Left renal pelvis (tissue), 4 donors: ENCODE measurements at places on chromosomes 16 and 17. TPM values are rescaled to one million over a fixed set of nuclear protein-coding genes. Genes with fewer than 3 reads are reported as not detected.

ARMC5 gene
- polyA plus RNA-seq = 10.6 TPM

TMEM88 gene
- 26.1 TPM for polyA plus RNA-seq

SMIM5 gene
- polyA plus RNA-seq = 3.5 TPM

ZNF652 gene
- 31.6 TPM for polyA plus RNA-seq

SLC25A10 gene
- 7.1 TPM for polyA plus RNA-seq

CACNG1 gene
- not detected for polyA plus RNA-seq

KRTAP17-1 gene
- polyA plus RNA-seq = not detected

TAC4 gene
- 0.93 TPM for polyA plus RNA-seq

DPH1 gene
- polyA plus RNA-seq = 39.0 TPM

CCL17 gene
- polyA plus RNA-seq = not detected

KCNG4 gene
- polyA plus RNA-seq = 0.09 TPM

DPEP1 gene
- polyA plus RNA-seq = 37.3 TPM

PRSS21 gene
- 0.44 TPM for polyA plus RNA-seq

ITGB4 gene
- polyA plus RNA-seq = 15.4 TPM

IGF2BP1 gene
- 5.7 TPM for polyA plus RNA-seq

VMO1 gene
- polyA plus RNA-seq = 0.41 TPM

C16orf96 gene
- polyA plus RNA-seq = 0.21 TPM

DNA sequence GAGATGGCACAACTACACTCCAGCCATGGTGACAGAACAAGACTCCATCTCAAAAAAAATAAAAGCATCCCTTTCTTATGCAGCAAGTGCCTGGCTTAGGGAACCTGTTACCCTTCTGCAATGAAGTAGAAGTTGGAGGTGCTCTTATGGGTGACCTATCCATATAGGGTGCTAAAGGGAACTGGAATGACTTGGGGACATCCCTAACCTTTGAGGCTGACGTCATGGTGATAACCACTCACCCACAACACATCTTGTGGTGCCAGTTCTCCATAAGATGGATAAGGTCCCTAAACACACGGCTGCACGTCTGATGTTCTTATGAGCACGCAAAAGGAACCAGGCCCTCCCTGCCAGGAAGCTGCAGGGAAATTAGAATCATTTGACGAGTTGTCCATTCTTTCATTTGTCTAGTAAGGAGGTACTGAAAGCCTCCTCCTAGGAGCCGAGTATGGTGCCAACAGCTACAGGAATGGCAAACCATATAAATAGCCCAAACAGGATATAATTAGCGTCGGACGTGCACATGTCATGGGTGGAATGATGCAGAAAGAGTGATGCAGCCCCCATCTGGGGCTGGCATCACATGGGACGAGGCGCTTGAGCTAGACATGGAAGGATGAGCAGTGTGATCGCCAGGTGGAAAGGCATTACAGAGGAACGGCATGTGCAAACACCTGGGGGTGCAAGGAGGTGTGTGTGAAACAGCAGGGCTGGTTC is 52.5 kb downstream of the ARHGAP27 start:
- no peak for DNase-seq

GRCh38 chr17:4949321-4950074 is 1.2 kb upstream of the PFN1 start:
- no peak for DNase-seq

- DNase-seq = no peak
Measured at GRCh38 chr17:69471406-69471805, 56.9 kb downstream of the MAP2K6 start.

GRCh38 chr16:20673071-20673806 is 24.2 kb downstream of the ACSM1 start:
- no peak for DNase-seq

DNA sequence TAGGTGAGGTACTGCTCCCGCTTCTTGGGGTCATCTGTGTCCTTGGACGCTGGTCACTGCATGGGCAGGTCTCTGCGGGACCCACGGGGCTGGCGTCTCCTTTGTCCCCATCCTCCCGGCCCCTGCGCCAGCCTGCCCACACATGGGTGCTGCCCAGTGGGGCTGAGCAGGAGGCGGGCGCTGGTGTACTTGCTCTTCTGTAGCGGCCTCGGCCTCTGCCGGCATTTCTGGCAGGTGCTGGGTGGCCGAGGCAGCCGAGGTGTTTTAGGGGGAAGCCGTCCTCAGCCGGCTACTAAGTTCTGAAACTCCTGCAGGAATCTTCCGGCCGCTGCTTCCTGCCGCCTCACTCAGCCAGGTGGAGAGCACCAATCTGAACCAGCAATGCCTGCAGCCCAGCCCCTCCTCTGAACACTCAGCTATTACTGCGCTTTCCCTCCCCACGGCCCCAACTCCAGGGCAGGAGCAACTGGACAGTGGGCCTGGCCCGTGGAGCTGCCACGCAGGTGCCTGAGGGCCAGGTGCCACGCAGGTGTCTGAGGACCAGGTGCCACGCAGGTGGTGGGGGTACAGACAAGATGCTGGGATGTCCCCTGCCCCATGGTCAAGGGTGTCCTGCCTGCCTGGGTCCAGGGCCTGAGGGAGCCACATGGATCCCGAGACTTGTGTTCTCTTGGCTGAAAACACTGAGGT is 10.0 kb downstream of the DECR2 start:
- DNase-seq = no peak

DNA sequence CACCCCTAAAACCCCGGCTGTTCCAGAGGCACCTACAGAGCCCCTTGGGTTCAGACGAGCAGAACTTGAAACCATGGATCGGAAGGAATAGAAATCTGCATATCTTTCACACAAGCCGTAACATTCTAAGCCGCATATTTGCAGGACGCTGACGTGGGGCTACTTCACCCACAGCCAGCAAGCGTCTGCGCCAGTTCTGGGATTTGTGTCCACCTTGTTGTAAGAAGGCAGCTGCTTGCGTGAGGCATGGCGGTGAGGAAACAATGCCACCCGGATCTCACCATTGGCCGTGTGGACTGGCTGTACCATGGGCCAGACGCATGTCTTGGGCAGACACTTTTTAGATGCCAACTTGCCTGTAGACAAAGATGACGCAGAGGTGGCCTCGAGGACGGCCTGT is 34.5 kb downstream of the TNFRSF13B start:
- no peak for DNase-seq

- no peak for DNase-seq
Measured at GRCh38 chr16:50193594-50193993, 40.5 kb downstream of the TENT4B start.

GRCh38 chr16:15597822-15598647 is 44.9 kb downstream of the MARF1 start:
- DNase-seq = no peak

GRCh38 chr17:73710095-73710592 is 65.9 kb upstream of the SDK2 start:
- peak; percentile 51 for DNase-seq

DNA sequence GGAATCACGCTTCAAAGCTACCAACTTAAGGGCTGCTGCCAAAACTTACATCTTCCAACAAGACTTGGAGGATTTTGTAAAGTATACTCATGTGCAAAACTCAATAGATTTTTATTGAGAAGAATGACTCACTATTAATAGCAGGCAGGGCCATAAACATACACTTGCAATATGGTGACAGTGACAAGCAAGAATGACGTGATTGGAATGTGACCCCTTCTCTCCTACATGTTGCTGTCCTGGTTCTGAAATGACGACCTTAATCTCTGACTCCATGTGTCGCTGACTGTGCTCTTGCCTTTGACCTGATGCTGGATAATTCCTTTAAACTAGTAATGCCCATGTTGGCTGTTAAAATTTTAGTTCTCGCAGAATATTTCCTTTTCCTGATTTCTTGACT is 174.5 kb downstream of the PARN start:
- DNase-seq = no peak

GRCh38 chr17:83195330-83196023 is 116.1 kb downstream of the METRNL start:
- DNase-seq = no peak

DNA sequence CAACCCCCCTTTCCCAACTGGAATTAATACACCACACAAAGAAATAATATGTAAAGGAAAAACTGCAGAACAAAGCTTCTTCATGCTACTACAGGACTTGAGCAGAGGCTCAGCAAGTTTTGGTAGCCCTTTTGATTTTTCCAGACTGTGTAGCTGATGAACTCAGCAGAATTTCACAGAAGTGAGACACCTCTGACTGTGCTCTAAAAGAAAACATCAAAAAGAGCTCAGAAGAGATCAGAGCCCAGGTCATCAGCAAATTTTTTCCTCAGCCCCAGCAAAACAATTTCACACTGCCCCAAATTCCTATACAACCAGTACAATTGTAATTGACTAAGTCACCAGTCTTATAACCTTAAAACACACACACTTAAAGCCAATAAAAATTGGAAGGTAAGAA is 38.0 kb downstream of the TTC19 start:
- no peak for DNase-seq

GRCh38 chr17:9205520-9206409 is 184.5 kb downstream of the NTN1 start:
- no peak for DNase-seq

DNA sequence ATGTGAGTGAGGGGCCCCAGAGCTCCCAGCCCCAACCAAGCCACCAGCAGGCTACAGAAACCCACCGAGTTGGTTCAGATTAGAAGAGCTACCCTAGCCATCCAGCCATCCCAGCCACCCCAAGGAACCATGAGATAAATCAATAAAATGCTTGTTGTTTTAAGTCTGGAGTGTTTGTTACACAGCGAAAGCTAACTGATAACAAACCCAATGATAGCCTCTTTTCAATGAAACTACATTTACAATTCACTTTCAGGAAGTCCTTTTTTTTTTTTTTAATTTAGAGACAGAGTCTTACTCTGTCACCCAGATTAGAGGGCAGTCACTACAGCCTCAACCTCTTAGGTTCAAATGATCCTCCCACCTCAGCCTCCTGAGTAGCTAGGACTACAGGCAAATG is 215.0 kb upstream of the ZFHX3 start:
- no peak for DNase-seq

GRCh38 chr17:65371702-65372101 is 189.7 kb downstream of the AXIN2 start:
- DNase-seq = no peak

GRCh38 chr17:28615260-28615940 is 1.4 kb upstream of the RSKR start:
- no peak for DNase-seq

DNA sequence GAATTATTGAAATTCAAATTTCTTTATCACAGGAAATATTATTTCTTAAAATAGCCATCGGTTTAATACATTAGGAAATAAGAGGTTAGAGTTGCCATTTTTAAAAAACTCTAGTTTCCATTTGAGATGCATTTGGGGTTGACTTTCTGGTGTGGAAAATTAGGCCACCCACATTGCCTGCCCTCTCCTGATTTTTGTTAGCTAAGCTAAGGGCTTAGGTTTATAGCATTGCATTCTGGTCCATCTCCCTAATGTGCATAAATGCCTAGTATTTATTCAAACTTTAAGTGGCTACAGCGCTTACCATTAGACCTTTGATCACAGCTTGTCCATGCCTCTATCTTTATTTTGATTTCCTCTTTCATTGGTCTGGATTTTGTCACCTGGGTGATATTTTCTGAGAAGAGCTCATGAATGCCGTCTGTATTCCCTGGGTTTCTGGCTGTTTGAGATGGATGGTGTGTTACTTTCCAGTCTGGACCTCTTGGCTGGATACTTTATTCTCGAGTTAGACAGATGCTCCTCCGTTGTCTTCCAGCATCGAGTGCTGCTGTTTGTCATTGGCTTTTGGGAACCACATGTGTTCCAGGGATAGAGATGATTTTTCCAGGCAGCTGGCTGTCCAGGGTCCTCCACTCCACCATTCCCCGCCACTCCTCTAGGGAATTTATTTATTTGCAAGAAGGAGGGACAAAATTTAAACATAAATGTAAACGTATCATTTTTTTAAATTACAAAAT is 120.3 kb downstream of the KATNIP start:
- no peak for DNase-seq

DNA sequence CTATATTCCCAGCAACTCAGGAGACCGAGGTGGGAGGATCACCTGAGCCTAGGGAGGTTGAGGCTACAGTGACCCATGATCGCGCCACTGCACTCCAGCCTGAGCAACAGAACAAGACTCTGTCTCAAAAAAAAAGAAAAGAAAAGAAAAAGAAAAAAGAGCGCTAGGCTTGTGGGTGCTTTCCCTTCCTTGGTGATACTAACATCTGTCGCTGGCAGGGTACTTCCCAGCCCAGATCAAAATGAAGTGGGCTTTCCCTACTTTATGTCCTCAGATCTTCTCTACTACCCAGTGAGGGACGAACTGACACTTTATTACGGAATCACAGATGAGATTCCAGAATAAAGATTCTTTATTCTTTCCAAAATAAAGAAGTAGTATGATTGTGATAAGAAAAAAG is 103.8 kb upstream of the NOL11 start:
- no peak for DNase-seq

DNA sequence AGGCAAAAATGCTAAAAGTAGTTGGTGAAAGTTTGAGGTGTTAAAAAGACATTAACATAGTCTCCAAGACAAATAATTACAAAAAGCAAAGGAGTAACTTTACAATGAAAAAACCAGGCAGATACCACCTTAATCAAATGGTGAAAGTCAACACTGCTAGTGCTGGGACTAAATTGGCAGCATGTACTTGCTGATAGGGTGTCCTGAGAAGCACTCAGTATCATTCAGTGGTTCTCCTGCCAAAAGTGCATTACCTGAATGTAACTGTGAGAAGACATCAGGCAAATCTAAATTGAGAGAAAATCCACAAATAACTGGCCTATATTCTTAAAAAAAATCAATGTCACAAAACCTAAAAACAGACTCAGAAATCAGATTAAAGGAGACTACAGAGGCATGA is 8.0 kb downstream of the KIAA0753 start:
- DNase-seq = no peak

DNA sequence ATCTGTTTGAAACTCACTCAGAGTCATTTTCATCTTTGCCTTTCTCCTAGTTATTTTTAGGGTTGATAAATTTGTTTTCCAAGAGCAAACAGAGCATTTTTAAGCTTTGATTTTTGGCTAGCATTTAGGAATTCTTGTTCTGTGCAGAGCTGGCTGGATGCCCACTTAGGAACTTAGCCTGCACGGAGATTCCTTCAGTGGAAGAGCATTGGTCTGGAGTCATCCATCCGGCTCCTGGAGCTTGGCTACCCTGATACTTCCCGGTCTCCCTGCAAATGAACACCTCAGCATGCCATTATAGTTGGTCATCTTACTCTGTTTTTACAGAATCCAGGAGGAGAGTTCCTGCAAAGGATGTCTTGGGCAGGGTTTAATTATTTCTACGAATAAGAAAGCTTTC is 57.1 kb downstream of the SPECC1 start:
- no peak for DNase-seq

- no peak for DNase-seq
Measured at GRCh38 chr17:1643293-1643998, 2.1 kb downstream of the SCARF1 start.
